ENCODE measurements at places on chromosomes 6 and 20.

DNA sequence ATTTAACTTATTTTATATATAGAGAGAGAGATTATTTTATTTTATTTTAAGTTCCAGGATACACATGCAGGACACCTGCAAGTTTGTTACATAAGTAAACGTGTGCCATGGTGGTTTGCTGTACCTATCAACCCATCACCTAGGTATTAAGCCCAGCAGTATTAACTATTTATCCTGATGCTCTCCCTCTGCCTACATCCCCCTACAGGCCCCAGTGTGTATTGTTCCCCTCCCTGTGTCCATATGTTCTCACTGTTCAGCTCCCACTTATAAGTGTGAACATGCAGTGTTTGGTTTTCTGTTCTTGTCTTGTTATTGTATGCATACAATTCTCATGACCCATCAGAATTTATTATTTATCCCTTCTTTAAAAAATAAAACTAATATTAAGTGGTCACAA is 34.6 kb downstream of the FKBP1C start:
- no peak for DNase-seq

GRCh38 chr20:39661833-39662232 is 699.7 kb downstream of the DHX35 start:
- no peak for DNase-seq

- DNase-seq: peak; percentile 99
These were observed 871 bp upstream of the ZFAND3 start for GRCh38 chr6:37818536-37819176.

DNA sequence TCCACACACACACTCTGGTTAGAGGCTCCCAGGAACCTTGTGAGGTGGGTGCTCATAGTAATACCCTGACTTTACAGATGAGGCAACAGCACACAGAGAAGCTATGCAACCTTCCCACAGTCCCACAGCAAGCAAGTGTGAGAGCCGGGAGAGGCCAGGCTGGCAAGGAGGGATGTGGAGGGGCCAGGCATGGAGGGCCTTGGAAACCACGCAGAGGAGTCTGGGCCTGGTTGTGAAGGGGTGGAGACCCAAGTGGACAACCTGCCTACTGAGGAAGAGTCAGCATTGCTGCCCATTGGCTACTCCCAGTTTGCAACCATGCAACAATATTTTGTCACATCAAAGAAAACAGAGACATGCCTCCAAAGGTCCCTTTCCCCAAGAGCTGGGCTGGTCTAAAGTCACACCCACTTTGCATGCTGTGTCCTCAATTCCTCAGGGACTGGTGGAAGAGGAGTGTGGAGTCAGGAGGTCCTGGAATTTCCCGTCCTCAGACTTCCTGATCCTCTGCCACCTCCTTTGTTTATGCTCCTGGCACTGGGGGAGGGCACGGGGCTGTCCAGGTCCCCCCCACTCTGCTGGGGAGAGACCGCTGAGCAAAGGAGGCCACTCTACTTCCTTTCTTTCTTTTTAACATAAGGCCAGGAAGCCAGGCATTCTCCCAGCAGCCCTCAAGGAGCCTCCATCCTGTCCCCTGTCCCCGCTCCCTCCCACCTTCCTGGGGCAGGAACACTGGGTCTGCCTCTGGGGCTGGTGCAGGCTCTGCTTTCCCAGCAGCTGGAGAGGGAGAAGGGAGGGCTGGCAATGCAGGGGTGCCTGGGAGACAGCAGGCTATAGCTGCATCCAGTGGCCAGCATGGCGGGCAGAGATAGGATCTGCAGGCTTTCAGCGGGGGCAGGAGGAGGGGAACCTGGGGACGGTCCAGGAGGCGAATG is 68.3 kb downstream of the NOL4L start:
- DNase-seq: no peak

DNA sequence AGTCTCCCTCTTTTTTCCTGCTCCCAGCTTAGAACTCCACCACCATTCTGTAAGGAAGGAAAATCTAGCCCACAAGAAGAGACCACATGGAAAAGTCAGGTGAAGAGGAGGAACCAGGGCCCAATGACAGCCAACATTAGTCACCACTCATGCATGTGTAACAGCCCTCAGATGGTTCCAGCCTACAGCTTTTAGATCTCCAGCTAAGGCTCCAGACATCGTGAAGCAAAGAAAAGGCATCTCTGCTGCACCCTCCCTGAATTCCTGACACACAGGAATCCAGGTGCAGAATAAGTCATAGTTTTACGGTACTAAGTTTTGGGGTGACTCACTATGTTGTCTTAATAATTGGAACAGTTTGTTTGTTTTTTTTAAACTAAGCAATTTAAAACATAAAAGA is 25.5 kb downstream of the DCDC2 start:
- DNase-seq: no peak

DNA sequence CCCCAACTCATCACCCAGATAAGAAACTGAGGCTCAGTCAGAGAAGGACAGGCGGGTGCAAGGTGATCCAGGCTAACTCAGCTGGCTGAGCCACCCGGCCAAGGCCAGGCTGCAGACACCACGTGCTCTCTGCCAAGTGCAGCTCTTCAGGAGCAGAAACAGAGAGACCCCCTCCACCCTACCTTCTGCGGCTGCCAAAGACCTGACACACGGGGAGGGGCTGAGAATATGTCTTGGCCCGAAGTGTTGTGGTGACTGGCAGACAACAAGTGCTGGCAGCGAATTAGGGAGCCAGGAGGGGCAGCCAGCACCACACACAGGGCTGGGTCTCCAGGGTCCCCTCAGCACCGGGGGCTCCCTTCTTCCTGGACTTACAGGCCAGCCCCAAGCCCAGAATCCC is 22.5 kb downstream of the PREX1 start:
- DNase-seq: no peak
